ENCODE measurements at places on chromosomes 7 and 10. TPM values are rescaled to one million over a fixed set of nuclear protein-coding genes. Genes with fewer than 3 reads are reported as not detected.
A peak's percentile ranks its signal among the peaks of the same experiment; 100 is the strongest.

- H3K4me1 ChIP-seq: no peaks in the 10 kb centered on the region
- H3K27ac ChIP-seq: no peak overlapping the region
- H3K36me3 ChIP-seq: no peaks in the 10 kb centered on the region
- H3K4me3 ChIP-seq: no peak overlapping the region
- peaks cover 11% of the 10 kb centered on the region for H3K27me3 ChIP-seq
- no peak for DNase-seq
These were observed 78.7 kb downstream of the ADARB2 start for GRCh38 chr10:1658658-1659057.

DNA sequence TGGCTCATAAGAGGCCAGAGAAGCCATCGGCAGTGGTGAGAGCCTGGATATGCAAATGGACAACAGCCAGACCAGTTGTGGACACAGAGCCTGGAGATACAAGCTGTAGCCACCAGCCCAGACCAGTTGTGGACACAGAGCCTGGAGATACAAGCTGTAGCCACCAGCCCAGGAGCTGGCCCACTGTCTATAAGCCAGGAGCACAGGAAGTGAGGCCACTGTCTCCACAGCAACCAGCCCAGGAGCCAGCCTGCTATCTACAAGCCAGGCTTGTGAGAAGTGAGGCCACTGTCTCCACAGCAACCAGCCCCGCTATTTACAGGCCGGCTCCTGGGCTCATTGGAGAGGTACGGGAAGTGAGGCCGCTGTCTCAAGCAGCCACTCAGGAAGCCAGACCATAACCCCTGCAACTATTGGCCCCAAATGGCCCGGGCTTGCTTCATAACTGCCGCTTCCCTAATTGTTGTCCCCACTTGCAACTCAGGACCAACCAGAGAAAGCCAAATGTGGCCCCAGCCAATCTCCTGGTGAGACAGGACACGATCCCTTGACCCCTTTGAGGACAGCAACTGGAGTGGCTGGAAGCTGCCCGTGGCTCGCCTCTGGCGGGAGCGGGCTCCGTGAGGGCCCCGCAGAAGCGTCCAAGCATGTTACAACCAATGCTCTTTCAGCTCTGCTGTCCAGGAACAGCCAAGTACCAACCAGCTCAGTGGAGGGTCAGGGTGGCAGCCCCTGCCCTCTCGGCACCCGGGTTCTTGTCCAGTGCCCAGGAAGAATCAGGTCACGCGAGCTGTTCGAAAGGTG, 44.1 kb upstream of the CNPY1 start:
- H3K36me3 ChIP-seq: no peaks in the 10 kb centered on the region
- peak; percentile 66 for DNase-seq
- peaks cover 11% of the 10 kb centered on the region for H3K4me1 ChIP-seq
- H3K27ac ChIP-seq: no peak overlapping the region

DNA sequence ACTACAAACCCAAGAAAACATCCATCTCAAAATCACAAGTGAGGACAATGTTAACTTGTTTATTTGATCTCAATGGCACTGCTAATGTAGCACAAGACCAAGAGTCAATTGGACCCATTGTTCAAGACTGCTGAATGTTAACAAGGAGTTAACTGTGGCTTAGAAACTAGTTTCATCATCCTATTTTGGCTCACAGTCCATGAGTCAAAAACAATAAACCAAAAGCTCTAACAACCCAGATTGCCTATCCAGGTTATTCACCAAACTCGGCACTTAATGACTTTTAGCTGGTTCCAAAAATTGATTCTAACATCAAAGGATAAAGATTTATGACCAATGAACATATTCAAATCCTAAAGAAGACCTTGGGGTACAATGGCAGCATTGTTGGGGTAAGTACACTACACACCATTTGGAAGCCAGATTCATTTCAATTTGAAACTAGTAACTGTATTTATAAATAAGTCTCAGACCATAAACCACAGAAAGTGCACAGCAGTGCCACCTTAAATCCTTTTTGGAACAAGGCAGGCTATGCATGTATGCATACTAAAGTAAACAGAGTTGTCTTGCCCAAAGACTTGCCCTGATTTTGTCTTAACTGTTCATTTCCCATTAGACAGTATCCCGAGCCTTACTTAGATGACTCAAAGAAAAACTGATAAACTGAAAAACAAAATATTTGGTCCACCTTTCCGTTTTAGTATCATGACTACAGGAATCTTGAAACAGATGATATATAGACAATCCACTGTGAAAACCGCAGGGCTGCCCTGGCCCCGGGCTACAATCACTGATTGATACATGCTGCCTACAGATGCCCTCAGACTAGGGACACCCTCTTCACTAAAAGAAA, 84.5 kb downstream of the SRPK2 start:
- peaks cover 15% of the 10 kb centered on the region for H3K36me3 ChIP-seq
- no peak for DNase-seq
- no peaks in the 10 kb centered on the region for H3K27me3 ChIP-seq
- H3K4me1 ChIP-seq: peaks cover 61% of the 10 kb centered on the region
- H3K27ac ChIP-seq: peak overlapping the region; percentile 57

GRCh38 chr10:3000048-3000447, 67.3 kb upstream of the PFKP start:
- no peaks in the 10 kb centered on the region for H3K36me3 ChIP-seq
- no peak overlapping the region for H3K4me3 ChIP-seq
- DNase-seq: no peak
- H3K4me1 ChIP-seq: peaks cover 2% of the 10 kb centered on the region
- no peak overlapping the region for H3K27ac ChIP-seq
- H3K27me3 ChIP-seq: peaks cover 6% of the 10 kb centered on the region

GRCh38 chr7:79281426-79281825, 172.0 kb downstream of the MAGI2 start:
- H3K27ac ChIP-seq: no peak overlapping the region
- no peak overlapping the region for H3K4me3 ChIP-seq
- H3K36me3 ChIP-seq: no peaks in the 10 kb centered on the region

- no peaks in the 10 kb centered on the region for H3K4me1 ChIP-seq
- no peak overlapping the region for H3K27ac ChIP-seq
- DNase-seq: no peak
- no peaks in the 10 kb centered on the region for H3K27me3 ChIP-seq
- no peaks in the 10 kb centered on the region for H3K36me3 ChIP-seq
These were observed 385.7 kb upstream of the NRP1 start for GRCh38 chr10:33720161-33720560.

- H3K27ac ChIP-seq: no peak overlapping the region
- H3K27me3 ChIP-seq: no peaks in the 10 kb centered on the region
- no peak overlapping the region for H3K4me3 ChIP-seq
- no peak for DNase-seq
These were observed 33.3 kb downstream of the GBX1 start for GRCh38 chr7:151133986-151134742.

DNA sequence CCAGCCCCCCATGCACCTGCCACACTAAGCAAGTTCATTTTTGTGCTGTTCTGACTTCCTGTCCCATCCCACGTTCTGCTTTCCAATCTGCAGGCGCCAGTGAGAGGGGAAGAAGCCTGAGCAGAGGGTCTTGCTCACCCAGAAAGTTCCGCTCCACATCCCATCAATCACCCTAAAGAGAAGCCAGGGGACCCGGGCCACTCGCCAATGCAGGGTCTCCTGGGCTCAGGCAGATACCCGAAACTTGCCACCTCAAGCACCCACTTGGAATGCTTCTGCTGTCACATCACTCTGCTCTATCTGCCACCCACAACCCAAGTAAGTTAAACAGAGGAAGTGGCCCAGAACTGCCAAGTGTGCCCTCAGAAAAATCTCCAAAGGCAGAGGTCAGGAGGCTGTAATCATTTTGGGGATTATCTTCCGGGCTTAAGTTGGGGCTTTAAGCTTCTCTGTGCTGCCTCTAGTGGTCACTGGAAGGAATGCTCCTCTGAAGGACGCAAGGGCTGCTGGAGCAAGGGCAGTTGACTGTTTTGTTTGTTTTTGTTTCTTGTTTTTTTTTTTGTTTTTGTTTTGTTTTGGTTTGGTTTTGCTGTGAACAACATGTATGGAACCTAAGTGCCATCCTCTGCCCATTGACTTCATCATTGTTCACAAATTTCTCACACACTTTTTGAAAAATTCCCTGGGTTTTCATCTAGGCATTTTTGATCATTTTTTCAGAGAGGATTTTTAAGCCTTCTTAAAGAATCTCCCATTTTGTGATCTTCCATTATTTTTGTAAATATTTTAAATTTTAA, 25.5 kb downstream of the PRR15 start:
- DNase-seq: peak; percentile 55
- H3K36me3 ChIP-seq: no peaks in the 10 kb centered on the region
- no peak overlapping the region for H3K27ac ChIP-seq
- peaks cover 8% of the 10 kb centered on the region for H3K4me1 ChIP-seq
- peaks cover 5% of the 10 kb centered on the region for H3K27me3 ChIP-seq
- no peak overlapping the region for H3K4me3 ChIP-seq

DNA sequence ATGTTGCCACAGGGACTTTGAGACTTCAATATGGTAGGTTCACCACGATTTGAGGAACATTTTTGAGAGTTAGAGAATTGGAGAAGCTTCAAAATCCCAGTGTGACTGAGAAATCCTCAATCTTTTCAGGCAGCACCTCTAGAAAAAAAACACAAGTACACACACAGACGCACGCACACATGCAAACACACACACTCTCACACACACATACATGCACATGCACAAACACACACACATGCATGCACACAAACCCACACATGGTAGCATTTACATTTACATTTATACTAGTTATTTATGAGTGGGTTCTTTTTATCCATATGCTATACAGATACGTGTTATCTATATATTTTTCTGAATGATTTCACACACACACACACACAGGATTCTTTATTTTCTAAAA, 901.9 kb downstream of the GATA3 start:
- H3K4me3 ChIP-seq: no peak overlapping the region
- no peaks in the 10 kb centered on the region for H3K36me3 ChIP-seq
- DNase-seq: no peak
- H3K4me1 ChIP-seq: no peaks in the 10 kb centered on the region
- H3K27me3 ChIP-seq: no peaks in the 10 kb centered on the region
- H3K27ac ChIP-seq: no peak overlapping the region

DNA sequence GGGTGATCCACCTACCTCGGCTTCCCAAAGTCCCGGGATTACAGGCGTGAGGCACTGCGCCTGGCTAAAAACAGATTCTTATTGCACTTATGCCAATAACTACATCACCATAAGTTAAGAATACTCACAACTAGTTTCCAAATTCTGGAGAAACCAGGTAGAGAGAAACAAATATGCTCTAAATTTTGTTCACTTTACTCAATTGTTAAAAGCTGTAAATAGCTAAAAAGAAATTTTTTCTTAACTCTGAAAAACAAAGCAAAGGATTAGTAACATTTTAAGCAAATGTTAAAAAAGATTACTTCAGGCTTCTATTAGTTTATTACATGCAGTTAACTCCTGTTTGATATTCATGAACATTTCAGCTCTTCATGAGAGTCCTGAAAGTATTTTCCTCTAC, 28.3 kb upstream of the ZMIZ2 start:
- no peaks in the 10 kb centered on the region for H3K4me1 ChIP-seq
- DNase-seq: no peak
- no peaks in the 10 kb centered on the region for H3K36me3 ChIP-seq
- no peak overlapping the region for H3K27ac ChIP-seq

- DNase-seq: no peak
- H3K4me1 ChIP-seq: peaks cover 28% of the 10 kb centered on the region
- H3K36me3 ChIP-seq: no peaks in the 10 kb centered on the region
- no peaks in the 10 kb centered on the region for H3K27me3 ChIP-seq
- no peak overlapping the region for H3K27ac ChIP-seq
These were observed 7.5 kb upstream of the ZC3HAV1 start for GRCh38 chr7:139116999-139117398.

DNA sequence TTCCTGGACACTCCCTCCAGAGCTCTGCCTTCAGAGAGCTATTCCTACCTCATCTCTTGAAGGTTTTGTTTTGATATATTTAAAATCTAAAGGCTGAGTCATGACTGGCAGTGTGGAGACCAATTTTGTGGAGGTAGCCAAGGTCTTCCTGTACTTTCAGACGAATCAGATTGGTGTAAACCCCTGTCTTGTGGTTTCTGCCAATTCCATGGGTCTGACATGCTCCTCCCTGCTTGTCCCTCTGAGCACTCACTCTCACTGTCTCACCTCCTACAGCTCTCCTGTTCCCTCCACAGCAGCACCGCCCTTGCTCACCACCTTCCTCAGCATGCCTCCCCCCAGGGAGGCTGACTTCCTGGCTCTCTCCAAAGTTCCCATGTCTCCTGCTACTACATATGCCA, 179.8 kb downstream of the NPSR1 start:
- no peak for DNase-seq
- peaks cover 2% of the 10 kb centered on the region for H3K27me3 ChIP-seq
- H3K27ac ChIP-seq: no peak overlapping the region
- no peaks in the 10 kb centered on the region for H3K36me3 ChIP-seq

GRCh38 chr7:81690251-81690650, 79.6 kb downstream of the HGF start:
- H3K27ac ChIP-seq: no peak overlapping the region
- no peaks in the 10 kb centered on the region for H3K27me3 ChIP-seq
- H3K4me3 ChIP-seq: no peak overlapping the region
- no peaks in the 10 kb centered on the region for H3K36me3 ChIP-seq
- DNase-seq: no peak

- peaks cover 8% of the 10 kb centered on the region for H3K4me1 ChIP-seq
- H3K27me3 ChIP-seq: peaks cover 18% of the 10 kb centered on the region
- no peaks in the 10 kb centered on the region for H3K36me3 ChIP-seq
These were observed 95.8 kb downstream of the CHST15 start for GRCh38 chr10:123997486-123998196.

DNA sequence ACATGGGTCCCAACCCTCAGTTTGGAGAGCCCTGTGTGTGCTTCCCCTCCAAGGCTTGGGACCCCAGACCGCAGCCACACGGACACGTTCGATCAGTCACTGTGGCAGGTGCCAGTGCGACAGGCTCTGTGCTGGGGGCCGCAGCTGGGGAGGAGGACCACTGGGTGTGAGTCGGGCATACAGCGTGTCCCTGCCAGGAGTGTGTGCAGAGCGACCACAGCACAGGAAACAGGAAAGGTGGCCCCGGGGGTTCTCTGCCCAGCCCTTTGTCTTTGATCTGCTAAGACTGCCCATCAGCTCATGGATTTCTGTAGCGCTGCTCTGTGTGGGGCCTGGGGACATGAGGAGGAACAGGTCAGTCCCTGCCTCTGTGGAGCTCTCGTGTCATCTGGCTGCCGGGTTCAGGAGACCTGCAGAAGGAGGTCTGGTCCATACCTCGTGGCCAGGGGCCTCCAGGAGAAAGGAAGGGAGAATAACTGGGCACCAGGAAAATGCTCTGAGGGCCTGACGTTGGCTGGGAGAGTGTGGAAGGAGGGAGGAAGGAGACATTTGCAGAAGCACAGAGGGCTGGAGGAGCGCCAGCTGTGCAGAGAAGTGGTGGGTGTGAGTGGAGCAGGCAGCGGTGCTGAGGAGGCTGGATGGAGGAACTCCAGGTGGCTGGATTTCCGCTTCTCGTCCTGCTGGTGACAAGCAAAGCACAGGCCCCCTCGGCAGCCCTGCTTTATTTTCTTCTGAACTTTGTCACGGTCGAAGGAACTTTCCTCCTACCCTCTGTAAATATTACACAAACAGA, 4.1 kb downstream of the NUDT1 start:
- DNase-seq: no peak
- no peak overlapping the region for H3K4me3 ChIP-seq
- peaks cover 66% of the 10 kb centered on the region for H3K4me1 ChIP-seq
- H3K36me3 ChIP-seq: peaks cover 39% of the 10 kb centered on the region
- H3K27ac ChIP-seq: peak overlapping the region; percentile 46
- no peaks in the 10 kb centered on the region for H3K27me3 ChIP-seq

The STEAP1B gene
- not detected for total RNA-seq

The PDK4 gene
- total RNA-seq: not detected

The TMEM176A gene
- total RNA-seq: not detected

The C1GALT1 gene
- 47.4 TPM for total RNA-seq

The CREB5 gene
- not detected for total RNA-seq

The LAMB4 gene
- total RNA-seq: not detected
